ENCODE measurements at places on chromosomes 11 and 22.

- DNase-seq: no peak
These were observed 117.1 kb downstream of the KCNQ1 start for GRCh38 chr11:2561696-2562581.

DNA sequence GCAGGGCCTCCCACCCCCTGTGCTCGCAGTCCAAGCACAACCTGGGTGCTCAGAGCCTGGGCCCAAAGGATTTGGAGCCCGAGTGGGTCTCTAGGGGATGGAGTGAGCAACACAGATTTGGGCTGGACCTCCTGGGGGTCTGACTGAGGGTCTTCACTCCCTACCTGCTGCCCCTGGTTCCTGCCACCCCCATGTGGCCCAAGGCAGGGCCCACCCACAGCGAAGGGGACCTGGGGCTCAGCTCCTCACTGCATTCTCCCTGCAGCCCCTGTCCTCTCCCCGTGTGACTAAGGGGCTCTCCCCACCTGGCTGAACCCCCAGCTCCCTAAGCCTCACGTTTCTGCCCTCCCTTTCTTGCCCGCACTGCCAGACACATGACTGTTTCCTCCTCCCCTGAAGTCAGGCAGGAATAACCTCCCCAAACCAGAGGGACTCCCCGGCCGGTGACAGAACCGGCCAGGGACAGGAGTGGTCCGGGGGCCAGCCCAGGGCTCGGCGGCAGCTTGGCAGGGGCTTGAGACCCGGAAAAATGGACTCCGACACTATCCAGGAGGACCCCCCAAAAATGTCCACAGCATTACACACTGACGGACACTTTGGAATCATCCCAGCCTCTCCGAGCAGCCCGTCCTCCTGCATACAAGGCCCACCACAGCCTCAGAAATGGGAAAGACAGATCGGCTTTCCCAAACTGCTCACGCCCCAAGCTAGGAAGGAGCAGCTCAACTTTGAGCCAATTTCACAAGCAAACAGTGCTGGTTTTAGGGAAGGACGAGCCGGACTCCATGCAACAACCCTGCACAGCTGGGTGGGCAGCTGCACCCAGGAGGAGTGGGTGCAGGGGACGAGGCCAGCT lies 57.8 kb downstream of the BRD1 start:
- no peak for DNase-seq

GRCh38 chr11:64330888-64331287 lies 9.1 kb upstream of the CCDC88B start:
- no peak for DNase-seq

GRCh38 chr11:76803811-76804600 lies 20.9 kb downstream of the TSKU start:
- peak; percentile 36 for DNase-seq

GRCh38 chr22:23156286-23156685 lies 11.0 kb downstream of the RAB36 start:
- no peak for DNase-seq

DNA sequence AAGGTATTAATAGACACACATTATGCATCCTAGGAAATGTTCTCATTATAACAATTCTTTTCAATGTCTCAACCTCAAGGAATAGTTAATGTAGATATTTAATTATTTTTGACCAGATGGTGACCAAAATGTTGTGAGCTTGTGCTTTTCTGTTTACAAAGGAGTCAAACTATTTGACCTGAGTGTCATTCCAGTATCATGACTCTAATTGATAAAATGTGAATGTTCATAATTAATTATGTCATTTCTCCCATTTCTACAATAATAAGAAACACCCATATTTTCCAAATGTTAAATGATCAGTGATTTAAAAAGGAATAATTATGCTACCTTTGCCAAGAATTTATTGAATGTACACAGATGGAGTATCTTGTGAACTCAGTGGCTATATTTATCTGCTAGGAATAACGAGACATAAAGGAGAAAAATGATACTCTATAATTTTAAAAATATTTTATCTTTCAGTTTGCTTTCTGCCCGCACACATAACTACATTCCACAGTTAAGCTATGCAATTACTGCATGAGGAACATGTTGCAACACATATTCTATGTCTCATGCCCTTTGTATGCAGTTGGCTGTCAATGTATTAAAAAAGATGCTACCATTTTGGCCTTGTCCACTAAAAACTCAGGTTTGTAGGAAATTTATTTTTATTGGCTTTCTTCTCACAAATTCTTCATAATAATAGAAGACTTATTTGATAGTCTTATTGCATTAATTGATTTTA lies 376.7 kb upstream of the CCDC179 start:
- no peak for DNase-seq

DNA sequence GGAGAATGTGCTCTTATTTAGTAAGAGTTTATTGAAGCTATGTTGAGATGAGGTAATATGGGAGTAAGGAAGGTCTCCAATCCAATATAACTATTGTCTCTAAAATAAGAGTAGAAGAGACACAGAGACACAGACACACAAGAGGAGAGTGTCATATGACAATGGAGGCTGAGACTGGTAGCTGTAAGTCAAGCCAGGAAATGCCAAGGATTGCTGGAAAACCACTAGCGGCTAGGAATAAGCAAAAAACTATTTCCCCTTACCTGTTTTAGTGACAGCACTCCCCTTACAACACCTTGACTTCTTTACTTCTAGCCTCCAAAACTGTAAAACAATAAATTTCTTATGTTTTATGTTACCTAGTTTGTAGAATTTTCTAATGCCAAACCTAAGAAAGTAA lies 1652.8 kb downstream of the LRRC4C start:
- DNase-seq: no peak
